Astrocyte (in vitro differentiated cells and primary cell): ENCODE measurements at places on chromosomes 11 and 22. TPM values are rescaled to one million over a fixed set of nuclear protein-coding genes. Genes with fewer than 3 reads are reported as not detected.

IL18 gene
- total RNA-seq: 2.1 and 5.3 TPM in 2 replicates

GGT5 gene
- total RNA-seq: 0.64 and 0.89 TPM in 2 replicates

TSGA10IP gene
- total RNA-seq: not detected in 2 replicates

SGSM1 gene
- total RNA-seq: 0.05 TPM in 1 of 2 replicates, not detected in the other

CATSPERZ gene
- not detected in 2 replicates for total RNA-seq

BIRC2 gene
- total RNA-seq: 69.9 and 72.0 TPM in 2 replicates

ASCC2 gene
- total RNA-seq: 69.5 and 71.2 TPM in 2 replicates

CRYBB3 gene
- total RNA-seq: 0.43 TPM in 1 of 2 replicates, not detected in the other

XKR3 gene
- total RNA-seq: not detected in 2 replicates

ARHGAP20 gene
- total RNA-seq: 0.11 and 0.19 TPM in 2 replicates

BEST1 gene
- 0.60 and 0.66 TPM in 2 replicates for total RNA-seq
